ENCODE measurements at places on chromosomes 6 and 20.

GRCh38 chr6:17656644-17657043 is 50.1 kb downstream of the NUP153 start:
- no peak for DNase-seq

GRCh38 chr6:87104667-87105066 is 9.8 kb upstream of the CGA start:
- no peak for DNase-seq

- DNase-seq: no peak
Observed at GRCh38 chr6:93927731-93928130, 508.4 kb upstream of the EPHA7 start.

DNA sequence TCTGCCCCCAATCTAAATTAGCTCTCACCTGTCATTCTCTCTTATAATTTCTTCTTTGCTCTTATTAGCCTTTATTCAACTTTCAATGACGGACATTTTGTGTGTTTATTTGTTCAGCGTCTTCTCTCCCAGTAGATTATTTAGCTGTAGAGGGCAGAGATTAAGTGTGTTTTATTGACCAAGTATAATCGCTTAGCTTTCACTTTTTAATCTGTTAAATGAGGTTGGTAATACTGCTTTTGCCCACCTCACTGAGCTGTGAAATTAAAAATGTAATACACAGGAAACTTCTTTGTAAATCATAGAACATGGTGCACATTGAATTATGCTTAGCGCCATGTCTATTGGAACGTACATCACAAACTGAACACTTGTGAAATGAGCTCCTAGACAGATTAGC is 3.5 kb upstream of the CCN6 start:
- no peak for DNase-seq

- DNase-seq: no peak
Observed at GRCh38 chr20:54708229-54708628, 232.8 kb downstream of the DOK5 start.

- no peak for DNase-seq
Observed at GRCh38 chr6:135521431-135521830, 23.9 kb upstream of the AHI1 start.

GRCh38 chr6:33944686-33945411 is 141.0 kb upstream of the MLN start:
- no peak for DNase-seq

GRCh38 chr20:36040571-36040970 is 72.2 kb downstream of the CNBD2 start:
- no peak for DNase-seq

DNA sequence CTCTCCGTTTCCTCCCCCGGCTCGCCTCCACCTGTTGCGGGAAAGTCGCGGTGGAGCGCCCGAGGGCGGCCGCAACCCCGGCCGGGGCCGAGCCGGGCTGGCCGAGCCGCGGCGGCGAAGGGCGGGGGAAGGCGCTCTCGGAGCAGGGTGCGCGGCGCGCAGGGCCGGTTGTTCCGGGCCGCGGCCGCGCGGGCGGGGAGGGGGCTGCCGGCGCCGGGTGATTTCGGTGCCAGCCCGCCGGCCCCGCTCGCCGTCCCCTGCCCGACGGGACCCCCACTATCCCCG is 235 bp downstream of the MAP7 start:
- DNase-seq: no peak

- no peak for DNase-seq
Observed at GRCh38 chr20:45087097-45087790, 13.7 kb downstream of the KCNS1 start.

DNA sequence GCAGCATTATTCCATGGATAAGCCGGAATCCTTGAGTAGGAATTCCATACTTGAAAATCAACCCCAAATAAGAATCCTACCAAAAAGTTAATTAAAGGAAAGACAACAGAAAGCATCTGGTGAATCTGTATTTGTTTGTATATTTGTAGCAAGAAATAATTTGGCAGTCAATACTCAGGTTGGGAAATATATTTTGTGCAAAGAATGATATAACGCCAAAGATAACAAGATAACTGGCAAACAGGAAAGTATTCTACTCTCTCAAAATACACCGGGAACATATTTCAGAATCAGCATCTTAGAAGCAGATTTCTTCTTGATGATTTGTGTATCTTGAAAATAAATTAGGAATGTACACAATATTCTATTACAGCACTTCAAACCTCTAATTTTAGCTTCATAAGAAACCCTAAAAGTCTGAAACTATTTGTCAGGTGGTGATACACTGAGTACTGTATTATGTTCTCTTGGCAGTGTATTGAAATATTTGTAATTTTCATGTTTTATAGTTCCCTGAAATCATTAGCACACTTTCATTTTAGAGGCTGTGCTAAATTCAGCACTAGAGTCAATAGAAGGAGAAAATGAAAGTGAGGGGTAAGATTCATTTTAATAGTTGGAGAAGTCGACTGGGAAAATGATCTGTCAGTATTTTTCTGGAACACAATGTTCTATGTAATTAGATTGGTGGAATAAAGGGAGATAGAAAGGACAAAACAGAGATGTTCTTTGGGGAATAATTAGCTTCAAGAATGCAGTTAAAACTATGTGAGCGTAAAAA is 879.7 kb upstream of the GJE1 start:
- no peak for DNase-seq

GRCh38 chr6:123997223-123997622 is 193.6 kb downstream of the NKAIN2 start:
- DNase-seq: no peak

DNA sequence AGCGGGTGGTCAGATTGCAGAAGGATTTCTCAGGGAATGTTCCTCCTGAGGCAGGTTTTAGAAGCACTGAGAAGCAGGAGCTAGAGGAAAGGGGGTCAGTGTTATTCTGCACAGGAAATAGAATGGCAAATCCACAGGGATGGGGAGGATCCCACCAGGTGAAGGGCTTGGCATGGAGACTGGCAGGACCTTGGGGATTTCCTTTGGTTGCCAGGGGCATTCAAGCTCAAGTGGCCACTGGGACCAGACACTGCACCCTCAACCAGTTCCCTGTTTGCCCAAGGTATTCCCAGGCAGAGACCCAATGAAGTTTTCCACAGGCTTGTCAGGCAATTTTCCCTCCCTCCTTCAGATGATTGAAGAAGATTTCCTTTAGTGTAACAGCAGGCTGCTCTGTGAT is 123.2 kb upstream of the KCNK16 start:
- DNase-seq: no peak

DNA sequence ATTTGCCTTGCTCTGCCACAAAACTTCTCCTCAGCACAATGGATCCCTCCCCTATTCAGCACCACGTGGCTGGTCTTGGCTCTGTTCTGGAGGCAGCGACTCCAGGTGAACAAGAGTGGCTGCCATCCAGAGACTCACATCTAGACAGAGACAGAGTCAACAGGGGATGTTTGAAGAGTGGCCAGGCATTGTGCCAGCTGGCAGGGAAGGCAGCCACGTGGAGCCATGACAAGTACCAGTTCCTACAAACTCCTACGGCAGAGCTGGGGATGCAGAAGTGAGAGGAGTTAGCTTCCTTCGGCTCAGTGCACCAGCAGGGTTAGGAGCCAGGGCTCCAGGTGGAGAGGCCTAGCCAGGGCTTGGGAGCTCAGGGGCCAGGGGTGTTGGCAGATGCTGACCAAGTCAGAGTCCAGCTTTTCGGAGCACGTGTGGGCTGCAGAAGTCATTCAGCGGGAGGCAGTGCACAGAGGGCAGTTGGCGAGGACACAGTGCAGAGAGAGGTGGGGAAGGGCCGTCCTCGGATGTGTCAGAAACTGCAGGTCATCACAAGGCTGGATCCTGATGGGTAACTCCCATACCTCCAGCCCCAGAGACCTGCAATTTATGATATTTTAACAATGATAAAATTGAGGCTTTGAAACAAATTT is 171.7 kb upstream of the PDE10A start:
- no peak for DNase-seq

DNA sequence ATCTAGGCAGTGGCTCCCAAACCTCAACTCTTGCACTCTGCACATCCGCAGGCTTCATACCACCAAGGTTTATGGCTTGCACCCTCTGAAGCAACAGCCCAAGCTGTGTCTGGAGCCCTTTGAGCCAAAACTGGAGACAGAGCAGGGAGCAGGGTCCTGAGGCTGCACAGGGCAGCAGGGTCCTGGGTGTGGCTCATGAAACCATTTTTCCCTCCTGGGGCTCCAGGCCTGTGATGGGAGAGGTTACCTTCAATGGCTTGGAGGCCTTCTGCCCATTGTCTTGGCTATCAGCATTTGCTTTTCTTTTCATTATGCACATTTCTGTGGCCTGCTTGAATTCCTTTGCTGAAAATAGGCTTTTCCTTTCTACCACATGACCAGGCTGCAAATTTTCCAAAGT is 6.3 kb upstream of the FAM184A start:
- no peak for DNase-seq

- DNase-seq: peak; percentile 45
Observed at GRCh38 chr6:36984581-36985416, 1.2 kb downstream of the MTCH1 start.

GRCh38 chr6:4666886-4667513 is 109.2 kb upstream of the CDYL start:
- DNase-seq: no peak

- DNase-seq: no peak
Observed at GRCh38 chr6:4363656-4364055, 228.3 kb upstream of the ECI2 start.

- no peak for DNase-seq
Observed at GRCh38 chr6:80608881-80609280, 502.4 kb downstream of the BCKDHB start.

DNA sequence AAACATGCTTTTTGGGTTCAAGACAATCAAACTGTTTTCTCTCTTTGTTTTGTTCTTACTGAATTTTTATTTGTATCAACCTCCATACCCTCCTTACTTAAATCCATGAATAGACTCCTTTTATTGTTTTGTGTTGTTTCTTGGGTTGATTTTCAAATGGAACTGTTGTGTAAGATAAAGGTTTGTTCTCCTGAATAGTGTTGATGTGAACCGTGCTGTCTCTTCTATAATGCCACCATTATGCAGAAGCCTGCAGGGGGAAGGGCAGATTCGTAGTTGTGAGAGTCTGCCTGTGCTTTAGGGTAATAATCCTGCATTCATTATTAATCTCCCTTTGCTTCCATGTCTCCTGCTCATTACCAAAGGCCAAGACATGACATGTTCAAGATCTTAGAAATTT is 105.9 kb downstream of the CDKAL1 start:
- no peak for DNase-seq

DNA sequence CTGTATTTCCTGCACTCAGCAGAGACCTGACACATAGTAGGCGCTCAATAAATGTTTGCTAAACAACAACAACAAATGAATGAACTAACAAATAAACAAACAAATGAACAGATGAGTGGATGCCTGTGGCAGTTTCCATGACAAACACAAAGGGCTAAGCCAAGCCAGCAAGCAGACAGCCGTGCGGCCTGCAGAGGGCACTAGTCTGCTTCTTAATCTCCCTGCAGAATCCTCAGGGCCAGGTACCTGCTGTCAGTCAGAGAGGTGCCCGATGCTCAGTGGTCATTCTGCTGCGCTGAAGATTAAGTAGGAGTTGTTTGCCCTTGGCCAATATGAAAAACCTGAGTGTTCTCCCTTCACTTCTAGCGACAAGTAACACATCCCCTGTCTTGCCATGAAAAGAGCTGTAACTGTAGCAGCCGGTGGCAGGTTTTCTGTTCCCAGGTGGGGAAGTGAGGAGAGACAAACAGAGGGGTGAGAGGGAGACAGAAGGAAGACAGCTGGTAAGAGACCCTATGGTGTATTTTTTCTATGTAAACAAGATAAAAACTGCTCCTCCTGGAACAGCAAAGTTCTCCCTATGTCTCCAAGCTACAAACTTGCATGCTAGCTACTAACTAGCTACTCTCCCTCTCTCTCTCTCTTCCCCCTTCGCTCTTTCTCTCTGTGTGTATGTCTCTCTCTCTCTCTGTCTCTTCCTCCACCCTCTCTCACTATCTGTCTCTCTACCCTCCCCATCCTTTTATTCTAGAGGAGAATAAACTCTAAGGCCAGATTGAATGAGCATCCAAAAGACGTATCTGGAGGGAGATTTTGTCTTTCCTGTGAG is at the start of gene MC3R:
Gene MC3R (plus strand): TSS at position 779 of the 829 bp plus-strand sequence. CDS start 112 bp downstream, outside the sequence.
- DNase-seq: no peak

GRCh38 chr20:2289475-2289874 is 6.3 kb upstream of the TGM3 start:
- no peak for DNase-seq

DNA sequence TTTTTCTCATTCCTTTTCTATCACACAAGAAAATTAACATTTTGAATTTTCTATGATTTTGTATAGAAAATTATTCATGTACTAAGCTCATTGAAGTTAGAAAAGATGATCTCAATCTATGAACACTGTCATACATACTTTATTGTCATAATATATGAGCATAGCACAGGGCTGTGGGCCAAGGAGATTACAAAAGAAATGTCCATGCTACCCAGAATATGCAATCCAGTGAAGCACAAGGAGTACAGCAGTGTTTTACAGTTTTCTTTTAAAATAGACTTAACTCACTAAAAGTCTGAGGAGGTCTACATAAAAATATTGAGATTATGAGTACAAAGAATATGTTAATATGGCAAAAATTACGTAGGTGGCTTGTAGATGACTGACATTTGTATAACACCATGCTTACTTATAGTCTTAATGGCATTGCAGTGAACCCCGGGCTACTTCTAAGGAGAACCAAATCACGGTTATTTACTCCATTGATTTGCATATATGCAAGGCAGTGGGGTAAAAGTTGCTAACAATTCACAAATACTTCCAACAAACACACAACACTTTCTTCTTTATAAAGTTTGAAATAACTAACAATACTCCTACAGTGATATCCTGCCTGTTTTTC is 257.1 kb downstream of the BCKDHB start:
- DNase-seq: no peak

GRCh38 chr6:127120787-127121636 is 2.5 kb downstream of the RSPO3 start:
- DNase-seq: peak; percentile 29

- no peak for DNase-seq
Observed at GRCh38 chr20:32036716-32037485, 15.1 kb upstream of the HCK start.

DNA sequence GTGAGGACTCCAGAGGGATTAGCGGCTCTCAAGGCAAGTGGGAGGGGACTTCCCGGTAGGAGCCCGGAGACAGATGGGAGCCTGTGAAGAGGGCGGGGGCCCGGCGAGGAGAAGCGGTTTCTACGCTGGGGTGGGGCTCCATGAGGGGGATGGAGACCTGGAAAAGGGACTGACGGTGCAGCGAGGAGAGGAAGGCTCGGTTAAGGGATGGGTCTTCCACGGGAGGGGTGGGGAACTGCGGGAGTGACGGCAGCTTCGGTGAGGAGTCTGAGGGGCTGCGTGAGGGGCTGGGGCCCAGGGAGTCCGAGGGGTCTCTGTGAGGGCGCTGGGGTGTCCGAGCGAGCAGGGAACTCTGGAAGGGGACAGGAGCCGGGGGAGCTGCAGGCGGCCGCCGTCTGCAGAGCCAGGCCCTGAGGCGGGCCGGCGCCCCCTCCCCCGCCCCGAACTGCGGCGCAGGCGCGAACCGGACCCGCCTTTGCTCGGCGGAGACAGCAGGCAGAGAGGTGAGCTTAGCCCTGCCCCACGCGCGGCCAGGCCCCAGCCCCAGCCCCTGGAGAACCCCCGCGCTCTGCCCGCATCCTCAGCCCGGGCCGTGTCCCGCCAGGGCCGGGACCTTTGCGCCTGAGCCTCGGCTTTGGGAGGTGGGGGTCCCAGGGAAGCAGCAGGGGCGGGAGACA is at the start of gene NRSN2:
Gene NRSN2 (plus strand): TSS at position 472 of the 677 bp plus-strand sequence. CDS start 2,533 bp downstream, outside the sequence.
- DNase-seq: no peak

- no peak for DNase-seq
Observed at GRCh38 chr20:21618759-21619416, 86.6 kb upstream of the PAX1 start.

GRCh38 chr20:53423587-53424146 is 170.0 kb downstream of the ZNF217 start:
- DNase-seq: no peak

Data from AG04450 (cell line).